ENCODE measurements at places on chromosomes 2 and 18. TPM values are rescaled to one million over a fixed set of nuclear protein-coding genes. Genes with fewer than 3 reads are reported as not detected.

DNA sequence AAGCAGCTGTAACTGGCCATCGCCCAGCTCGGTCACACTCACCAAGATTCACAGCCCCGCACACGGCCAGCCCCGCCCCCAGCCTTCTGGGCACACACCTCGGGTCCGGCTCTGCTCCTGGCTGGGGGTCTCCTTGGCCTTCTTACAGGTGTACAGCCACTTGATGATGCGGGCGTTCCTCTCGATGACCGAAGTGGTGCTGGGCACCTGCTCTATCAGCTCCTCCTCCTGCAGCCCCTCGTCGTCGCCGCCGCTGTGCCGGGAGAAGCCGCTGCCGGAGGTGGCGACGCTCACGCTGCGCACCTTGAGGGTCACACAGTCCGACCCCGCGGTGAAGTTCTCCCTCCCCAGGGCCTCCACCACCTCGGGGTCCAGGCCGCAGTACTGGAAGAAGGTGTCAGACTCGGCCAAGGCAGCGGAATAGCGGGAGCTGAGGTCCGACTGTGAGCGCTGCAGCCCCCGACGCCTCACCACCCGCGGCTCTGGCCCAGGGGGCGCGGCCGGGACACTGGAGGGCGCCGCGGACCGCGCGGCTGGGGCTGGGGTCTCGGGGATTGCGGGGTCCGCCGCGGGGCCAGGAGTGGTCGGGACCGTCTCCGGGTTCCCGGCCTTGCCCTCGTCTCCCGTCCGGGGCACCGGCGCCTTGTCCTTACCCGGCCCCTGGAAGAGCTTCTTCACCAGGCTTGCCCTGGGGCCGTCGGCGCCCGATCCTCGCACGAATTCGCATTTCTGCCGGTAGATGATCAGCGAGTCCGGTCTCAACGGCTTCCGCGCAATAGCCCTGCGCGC is 769 bp downstream of the FAM110C start:
- DNase-seq = peak; percentile 37

The PKDCC gene
- 32.8 TPM for total RNA-seq

The UGT1A5 gene
- not detected for total RNA-seq

The ASB18 gene
- not detected for total RNA-seq

DNA sequence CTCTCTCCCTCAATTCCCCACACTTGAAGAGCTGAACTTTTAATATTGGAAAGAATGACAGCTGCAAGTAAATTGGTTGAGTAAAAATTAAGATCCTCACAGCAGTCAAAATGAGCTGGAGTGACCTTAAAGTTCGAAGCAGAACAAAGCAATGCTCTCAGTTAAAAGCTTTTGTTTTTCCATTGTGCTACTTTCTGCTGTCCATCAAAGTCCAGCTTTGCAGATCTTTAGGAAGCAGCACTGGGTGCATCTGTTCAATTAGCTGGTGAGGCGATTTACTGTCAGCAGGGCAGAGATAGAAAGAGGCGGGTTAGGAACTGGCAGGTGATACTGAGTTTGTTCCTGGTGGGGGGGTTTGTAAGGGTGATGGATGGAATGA is 834.8 kb downstream of the CPS1 start:
- no peak for DNase-seq

The IKZF2 gene
- 3.1 TPM for total RNA-seq

The RSAD2 gene
- total RNA-seq = 0.10 TPM

The SRBD1 gene
- 44.3 TPM for total RNA-seq

DNA sequence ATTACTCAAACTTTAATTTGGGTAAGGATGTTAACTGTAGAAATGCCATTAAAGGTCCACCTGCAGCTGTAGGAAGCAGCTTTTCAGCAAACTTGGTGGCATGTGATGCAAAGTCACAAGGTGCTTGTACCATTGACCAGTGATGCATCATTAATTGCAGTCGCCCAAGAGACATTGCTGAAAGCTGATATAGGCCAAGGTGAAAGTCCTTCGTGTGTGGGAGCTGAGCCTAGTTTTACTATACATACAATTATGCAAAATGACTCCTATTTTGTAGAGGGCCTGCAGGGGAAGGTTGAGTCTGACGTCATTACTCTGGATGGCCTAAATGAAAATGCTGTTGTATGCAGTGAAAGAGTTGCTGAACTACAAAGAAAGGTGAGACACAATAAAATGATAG is 40.5 kb downstream of the ALMS1 start:
- no peak for DNase-seq

The EPHA4 gene
- 7.2 TPM for total RNA-seq

DNA sequence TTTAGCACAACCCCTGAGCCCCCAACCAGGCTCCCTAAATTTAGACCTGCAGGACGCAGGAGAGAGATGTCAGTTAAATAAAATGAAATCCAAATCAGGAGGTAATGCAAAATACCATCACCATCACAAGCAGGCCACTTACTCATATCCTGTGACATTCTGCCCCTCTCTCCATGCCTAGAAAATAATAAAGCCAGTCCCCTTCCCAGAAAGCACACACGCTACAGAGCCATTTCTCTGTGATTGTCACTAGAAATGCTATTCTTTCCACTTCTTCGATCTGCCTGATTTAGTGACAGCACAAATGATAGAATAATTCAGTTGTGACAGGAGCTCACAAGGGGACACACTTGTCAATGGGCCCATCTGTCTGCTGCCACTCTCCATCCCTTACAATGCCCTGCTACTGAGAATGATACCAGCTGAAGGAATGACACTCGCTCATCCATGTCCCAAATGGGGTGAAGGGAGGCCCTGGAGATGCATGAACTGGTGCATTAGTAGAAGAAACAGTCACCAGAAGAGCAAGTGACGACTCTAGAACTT is 272.1 kb downstream of the SP3 start:
- DNase-seq = no peak
